Epithelial cell of esophagus (primary cell): ENCODE measurements at places on chromosomes 2 and 18.

DNA sequence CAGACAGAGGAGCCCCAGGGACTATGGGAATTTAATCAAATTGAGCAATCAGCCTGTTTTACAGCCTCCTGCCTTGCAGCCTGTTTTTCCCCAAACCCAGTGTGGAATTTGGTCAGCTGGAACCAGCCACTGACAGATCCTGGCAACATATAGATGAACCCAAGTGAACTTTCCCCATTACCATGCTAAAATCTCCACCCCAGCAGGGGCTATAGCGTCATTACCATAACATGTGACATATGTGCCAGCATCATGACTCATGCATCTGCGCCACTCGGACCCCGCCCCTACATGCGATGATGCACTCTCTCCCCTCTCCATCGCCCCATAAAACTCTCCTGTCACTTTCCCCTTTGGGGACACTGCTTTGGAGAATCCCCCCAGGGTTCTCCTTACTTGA, 17.3 kb upstream of the FEZ2 start:
- DNase-seq, result peak; percentile 26

- DNase-seq, result no peak
Observed at GRCh38 chr2:98693477-98693876, 37.5 kb downstream of the MGAT4A start.

GRCh38 chr18:31783059-31783458, 22.4 kb upstream of the SLC25A52 start:
- no peak for DNase-seq

DNA sequence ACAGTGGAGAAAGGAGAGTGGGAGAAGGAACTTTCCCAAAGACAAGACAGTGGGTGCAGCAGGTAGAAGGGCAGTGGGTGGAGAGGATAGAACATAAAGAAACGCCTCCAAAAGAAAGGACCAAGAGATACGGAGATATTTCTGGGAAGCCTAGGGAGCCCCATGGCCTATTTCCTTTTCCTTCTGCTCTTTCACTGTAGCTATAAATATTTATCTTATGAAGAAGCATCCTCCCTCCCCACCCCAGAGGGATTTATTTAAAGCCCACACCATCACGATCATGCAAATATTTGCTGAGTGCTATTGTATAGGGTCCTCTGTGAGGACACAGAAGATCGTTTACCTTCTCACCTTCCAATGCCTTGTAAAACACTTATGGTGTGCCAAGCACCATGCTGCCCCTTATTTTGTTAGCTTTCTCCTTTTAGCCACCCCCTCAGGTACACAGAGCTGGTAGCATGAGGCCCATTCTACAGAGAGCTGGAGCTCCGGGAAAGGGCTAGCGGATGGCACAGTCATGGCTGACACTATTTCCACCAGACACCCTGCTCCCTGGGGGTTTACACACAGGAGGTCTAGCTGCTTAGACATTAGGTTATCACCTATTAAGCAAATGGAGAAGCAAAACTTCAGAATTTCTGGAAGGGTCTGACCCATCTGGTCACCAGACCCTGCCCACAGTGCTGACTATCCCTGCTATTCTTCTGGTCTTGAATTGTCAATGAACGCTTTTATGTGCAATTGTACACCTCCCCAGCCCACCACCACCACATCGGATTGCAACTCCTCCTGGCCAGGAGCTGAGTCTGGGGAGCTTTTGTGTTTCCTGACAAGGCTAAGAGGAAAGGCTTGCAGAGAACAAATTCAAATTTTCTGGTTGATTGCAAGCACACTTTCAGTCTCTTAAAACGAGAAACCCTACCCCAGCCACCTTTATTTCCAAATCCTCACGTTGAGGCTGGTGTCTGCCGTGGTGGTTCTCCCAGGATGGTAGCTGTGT, 91.8 kb upstream of the KLF7 start:
- DNase-seq, result no peak

GRCh38 chr2:25790074-25790790, 88.1 kb downstream of the ASXL2 start:
- no peak for DNase-seq

DNA sequence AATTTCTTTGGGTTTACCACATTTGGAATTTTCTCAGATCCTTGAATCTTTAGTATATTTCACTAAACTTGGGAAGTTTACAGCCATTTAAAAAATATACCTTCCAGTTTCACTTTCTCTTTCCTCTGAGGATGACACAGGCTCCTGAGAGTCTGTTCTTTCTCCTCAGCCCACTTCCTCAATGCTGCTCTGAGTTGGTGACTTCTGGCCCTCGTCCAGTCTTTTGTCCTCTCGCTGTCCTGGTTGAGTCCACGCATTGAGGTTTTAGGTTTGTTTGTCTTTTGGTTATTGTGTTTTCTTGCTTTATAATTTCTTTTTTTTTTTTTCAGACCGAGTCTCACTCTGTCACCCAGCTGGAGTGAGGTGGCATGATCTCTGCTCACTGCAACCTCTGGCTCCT, 40.7 kb upstream of the GALR1 start:
- peak; percentile 17 for DNase-seq

DNA sequence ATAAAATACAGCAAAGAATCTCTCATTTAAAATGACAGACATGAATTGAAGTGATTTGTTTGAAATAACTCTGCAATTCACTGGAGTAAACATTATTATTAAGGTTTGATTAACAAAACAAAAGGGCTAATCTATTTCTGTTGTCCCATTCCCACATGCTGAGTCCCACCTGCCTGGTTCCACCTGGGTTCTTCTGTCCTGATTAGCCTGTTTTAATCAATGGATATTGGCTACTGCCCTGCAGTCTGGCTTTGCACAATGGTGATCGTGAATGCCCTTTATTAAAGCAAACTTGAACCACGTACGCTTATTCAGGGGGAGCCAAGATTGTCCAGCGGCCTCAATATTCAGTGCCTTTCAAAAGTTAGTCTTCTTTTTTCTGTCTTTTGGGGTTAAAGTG, 72.8 kb upstream of the CDH19 start:
- DNase-seq, result no peak

GRCh38 chr2:16632598-16632997, 33.0 kb downstream of the CYRIA start:
- no peak for DNase-seq

DNA sequence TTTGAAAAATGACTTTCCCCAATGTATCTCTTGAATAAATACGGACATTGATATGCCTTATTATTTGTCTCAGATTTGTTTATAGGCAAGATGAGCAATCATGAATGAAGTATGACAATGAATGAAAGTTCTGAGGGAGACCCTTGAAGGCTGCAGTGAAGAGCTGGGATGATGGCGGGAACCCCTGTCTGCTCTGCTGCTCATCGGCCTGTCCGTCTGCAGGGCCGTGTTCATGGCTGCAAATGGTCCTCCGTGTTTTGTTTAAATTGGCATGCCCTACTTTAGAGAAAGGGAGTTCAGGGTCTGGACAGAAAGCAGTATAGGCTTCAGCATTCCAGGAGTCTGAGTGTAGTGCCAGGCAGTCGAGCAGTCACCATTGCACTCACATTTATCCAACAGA, 1.2 kb upstream of the HS1BP3 start:
- DNase-seq, result no peak

GRCh38 chr2:130354139-130354428, 1.8 kb upstream of the PTPN18 start:
- DNase-seq, result no peak

DNA sequence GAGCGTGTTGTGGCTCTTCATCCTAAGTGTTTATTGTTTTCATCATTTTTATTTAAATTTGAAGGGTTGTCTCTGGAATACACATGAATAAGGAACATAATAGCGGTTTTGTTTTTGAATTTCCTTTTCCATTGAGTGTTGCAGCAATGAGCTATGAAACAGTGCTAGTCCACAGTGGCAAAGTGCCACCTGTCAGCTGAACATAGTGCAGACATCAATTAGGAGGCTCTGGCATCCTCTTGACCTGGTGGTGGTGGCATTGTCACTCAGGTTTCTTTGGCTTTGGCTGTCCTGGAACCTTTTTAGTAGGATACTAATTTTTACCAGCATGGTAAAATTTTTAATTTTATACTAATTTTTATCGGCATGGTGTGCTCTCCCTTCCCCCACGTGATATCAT, 63.2 kb downstream of the UGGT1 start:
- DNase-seq, result no peak

GRCh38 chr2:168993538-168993937, 37.6 kb downstream of the ABCB11 start:
- DNase-seq, result no peak

DNA sequence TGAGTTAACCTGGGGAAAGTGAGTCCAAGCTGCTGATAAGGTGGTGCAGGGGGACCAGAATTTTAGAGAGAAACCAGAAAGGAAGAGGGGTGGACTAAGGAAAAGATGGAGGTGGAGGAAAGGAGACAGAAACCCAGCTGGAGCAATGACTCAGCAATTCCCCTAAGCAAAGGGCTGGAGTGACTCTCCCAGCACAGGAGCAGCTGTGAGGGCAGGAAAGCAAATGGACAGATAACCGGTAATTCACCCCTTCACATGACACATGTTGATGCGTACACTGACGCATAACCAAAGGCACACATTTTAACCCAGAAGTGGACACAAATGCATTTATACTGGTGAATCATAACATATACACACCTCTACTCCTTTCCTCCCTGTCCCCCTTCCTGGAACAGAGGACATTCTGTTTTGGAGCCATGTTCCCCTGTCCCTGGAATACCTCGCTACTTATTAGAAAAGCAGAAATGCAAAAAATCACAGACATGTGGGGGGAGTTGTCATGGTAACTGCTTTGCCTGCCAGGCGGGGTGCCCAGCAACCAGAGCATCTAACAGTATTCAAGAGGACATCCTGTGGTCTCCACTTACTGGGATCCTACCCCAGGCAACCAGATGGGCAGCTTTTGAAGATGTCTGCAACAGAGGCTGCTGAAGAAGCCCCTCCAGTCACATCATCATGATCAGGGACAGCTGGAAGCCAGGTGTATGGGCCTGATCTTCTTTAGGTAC, 4.7 kb downstream of the CDK5R2 start:
- DNase-seq, result peak; percentile 75

- DNase-seq, result peak; percentile 65
Observed at GRCh38 chr2:54665436-54665856, 58.0 kb upstream of the EML6 start.

GRCh38 chr2:157996799-157997198, 104.9 kb upstream of the UPP2 start:
- no peak for DNase-seq

- DNase-seq, result no peak
Observed at GRCh38 chr2:80001701-80002101, 302.9 kb downstream of the LRRTM1 start.

GRCh38 chr2:37415128-37415820, 70.8 kb downstream of the QPCT start:
- peak; percentile 37 for DNase-seq

- DNase-seq, result no peak
Observed at GRCh38 chr2:101792208-101792607, 94.7 kb downstream of the MAP4K4 start.

- no peak for DNase-seq
Observed at GRCh38 chr2:42050703-42051542, 3.1 kb downstream of the PKDCC start.
